ENCODE measurements at places on chromosomes 6 and 20. TPM values are rescaled to one million over a fixed set of nuclear protein-coding genes. Genes with fewer than 3 reads are reported as not detected.
A peak's percentile ranks its signal among the peaks of the same experiment; 100 is the strongest.

DNA sequence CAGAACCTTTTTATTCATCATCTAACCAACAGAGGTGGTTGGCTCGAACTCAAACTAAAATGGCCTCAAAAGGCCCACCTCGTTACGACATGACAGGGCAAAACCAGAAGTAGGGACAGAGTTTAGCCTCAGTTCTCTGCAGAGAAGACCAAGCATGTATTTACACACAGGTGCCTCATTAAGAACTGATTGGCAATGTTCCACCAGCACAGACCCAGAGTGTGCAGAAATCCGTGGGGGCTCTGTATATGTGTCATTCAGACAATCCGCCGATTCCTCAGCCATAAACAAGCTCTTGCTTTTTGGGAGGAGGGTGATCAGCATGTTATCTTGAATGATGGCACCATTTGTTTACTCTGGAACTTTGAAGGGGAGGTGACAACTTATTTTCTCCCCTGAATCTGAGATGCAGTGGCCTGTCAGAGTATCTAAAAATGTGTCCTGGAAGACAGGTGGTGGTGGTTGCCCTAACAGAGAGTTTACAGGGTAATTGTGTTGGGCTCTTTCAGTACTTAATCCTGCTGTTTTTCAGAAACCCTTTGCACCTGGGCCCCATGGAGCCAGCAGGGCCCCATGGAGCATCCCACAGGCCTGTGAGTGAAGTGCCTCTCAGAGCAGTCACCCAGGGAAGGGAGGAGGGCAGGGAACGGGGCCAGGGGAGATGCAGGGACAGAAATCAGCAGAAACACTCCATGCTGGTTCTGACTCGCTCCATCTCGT is 29.1 kb upstream of the C20orf203 start:
- DNase-seq = no peak

GRCh38 chr6:130390890-130391289 is 25.1 kb downstream of the TMEM200A start:
- no peak for DNase-seq

DNA sequence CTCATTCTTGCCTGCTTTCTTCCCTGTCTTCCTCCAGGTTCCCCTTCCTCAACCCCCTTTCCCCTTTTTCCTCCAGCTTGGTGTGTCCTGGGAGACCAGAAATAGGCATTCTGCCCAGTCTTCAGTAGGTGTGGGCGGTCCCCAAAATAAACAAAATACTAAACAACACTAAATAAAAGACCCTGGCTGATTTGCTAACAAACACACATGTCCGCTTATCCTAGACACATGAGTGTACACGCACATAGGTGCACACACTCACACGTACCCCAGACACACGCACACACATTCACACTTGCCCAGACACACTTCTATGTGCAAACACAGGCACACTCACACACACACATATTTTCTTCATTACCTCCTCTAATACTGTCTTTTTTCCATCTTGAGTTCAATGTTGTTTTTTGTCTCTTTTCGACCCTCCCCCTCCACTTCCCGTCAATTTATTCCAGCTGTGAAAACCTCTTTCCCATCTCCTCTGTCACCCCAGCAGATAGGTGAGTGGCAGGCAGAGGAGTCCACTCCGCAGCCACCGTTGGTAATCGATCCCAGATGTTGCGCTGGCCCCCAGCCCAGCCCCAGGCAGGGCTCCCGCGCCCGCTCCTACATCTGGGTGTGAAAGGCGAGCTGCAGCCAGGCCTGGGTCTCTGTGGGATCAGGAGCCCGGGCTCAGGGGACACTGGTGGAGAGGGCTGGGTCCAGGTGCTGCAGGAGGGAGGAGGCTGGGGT is 56.9 kb upstream of the FOXP4 start:
- DNase-seq = peak; percentile 81

DNA sequence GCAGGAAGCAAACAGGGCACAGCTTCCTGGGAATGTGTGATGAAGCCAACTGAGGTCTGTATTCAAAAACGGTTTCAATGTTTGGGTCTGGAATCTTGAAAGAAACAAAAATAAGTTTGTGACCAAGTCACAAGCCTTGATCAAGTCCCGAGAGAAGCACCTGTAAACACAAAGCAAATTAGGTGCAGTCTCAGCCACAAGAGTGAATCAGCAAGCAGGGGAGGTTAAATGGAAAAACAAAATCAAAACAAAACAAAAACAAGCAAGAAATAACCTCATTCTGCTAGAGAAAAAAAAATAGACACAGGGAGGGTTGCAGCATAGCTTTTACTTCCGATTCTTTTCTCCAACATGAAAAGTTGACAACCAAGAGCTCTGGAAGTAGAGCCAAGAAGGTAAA is 201.7 kb downstream of the CLIC5 start:
- no peak for DNase-seq

GRCh38 chr6:159324596-159324995 is 155.4 kb downstream of the FNDC1 start:
- DNase-seq = no peak

ABHD16B gene
- not detected for total RNA-seq

TRIM10 gene
- total RNA-seq = 0.07 TPM

PACRG gene
- 3.1 TPM for total RNA-seq

All from upper lobe of left lung (tissue), 6 donors.